ENCODE measurements at places on chromosomes 16 and 17.

DNA sequence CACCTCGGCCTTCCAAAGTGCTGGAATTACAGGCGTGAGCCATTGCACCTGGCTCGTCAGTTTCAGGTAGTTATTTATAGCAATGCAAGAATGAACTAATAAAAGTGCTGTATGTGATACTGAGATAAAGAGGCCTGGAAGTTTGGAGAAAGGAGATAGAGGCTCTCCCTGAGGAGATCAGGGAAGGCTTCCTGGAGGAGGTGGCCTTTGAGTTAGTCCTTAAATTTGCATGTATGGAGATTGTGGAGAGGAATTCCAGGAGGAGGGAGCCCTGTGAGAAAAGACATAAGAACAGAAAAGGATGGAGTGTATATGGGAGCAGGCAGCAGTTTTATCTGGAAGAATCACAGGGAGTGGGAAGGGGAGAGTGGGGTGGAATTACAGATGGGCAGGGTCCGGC lies 276.6 kb upstream of the EEF2KMT start:
- DNase-seq: peak; percentile 28

GRCh38 chr17:69047368-69048263 lies 13.1 kb downstream of the ABCA9 start:
- no peak for DNase-seq

DNA sequence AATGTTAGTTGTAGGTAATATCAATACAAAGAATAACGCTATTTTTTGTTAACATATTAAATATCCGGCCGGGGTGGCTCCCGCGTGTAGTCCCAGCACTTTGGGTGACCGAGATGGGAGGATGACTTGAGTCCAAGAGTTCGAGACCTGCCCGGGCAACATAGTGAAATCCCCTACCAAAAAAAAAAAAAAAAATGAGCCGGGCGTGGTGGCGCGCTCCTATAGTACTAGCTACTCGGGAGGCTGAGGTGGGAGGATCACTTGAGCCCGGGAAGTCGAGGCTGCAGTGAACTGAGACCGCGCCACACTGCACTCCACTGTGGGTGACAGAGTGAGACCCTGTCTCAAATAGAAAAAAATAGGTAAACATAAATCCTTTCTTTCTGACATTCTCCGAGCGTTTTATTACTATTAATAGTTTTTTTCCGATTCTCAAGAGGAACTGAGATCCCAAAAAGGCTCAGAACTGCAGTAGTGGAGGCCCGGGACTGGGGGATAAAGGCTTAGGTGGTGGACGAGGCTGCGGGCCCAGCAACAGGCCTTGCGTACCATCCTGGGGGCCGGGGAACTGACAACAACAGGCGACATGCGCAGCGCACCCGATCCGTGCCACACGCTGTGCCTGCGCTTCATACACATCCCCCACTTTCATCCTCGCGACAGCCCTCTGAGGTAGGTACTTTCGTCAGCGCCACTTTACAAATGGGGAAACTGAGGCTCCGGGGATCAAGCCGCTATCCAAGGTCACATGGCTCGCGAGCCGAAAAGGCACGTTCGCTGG lies 919 bp downstream of the N4BP1 start:
- DNase-seq: no peak

- no peak for DNase-seq
Observed at GRCh38 chr16:56998861-56999260, 9.5 kb downstream of the NLRC5 start.

- no peak for DNase-seq
Observed at GRCh38 chr16:830107-830870, 29.8 kb upstream of the GNG13 start.

DNA sequence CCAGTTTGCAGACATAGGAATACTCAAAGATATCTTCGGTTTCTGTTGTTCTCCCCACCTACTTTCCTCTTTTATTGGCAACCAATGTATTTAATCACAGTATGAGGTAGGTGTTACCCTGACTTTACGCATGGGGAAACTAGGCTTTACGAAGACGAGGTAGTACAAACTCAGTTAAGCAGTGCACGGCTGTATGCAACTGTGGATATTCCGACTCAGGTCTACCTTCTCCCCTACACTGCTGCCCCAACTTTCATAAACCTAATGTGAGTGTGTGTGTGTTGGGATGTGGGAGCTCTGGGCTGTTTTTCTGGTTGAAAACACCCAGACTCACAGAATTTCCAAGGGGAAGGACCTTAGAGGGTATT lies 1.2 kb upstream of the GPT2 start:
- DNase-seq: no peak

GRCh38 chr16:71626018-71626857 lies at the start of gene MARVELD3:
Gene MARVELD3 (plus strand): TSS chr16:71626184. CDS start chr16:71626230, 46 bp downstream.
- no peak for DNase-seq

DNA sequence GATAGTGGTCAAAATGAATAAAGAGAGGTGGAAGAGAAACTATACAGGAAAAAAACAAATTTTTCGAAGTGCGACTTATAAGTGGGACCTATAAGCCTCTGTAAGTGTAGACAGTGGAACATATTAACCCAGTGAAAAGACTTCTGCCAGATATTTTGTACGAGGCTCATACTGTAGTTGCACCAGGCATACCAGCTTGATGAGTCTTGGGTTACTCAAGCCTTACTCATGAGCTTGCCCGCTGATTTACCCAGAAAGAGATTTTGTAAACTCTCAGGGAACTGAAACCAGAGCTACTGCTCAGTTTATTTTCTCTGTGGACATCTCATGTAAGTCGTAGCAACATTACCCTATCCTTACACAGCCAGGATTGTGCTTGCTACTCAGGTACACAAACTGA lies 708.0 kb upstream of the SOX9 start:
- no peak for DNase-seq

DNA sequence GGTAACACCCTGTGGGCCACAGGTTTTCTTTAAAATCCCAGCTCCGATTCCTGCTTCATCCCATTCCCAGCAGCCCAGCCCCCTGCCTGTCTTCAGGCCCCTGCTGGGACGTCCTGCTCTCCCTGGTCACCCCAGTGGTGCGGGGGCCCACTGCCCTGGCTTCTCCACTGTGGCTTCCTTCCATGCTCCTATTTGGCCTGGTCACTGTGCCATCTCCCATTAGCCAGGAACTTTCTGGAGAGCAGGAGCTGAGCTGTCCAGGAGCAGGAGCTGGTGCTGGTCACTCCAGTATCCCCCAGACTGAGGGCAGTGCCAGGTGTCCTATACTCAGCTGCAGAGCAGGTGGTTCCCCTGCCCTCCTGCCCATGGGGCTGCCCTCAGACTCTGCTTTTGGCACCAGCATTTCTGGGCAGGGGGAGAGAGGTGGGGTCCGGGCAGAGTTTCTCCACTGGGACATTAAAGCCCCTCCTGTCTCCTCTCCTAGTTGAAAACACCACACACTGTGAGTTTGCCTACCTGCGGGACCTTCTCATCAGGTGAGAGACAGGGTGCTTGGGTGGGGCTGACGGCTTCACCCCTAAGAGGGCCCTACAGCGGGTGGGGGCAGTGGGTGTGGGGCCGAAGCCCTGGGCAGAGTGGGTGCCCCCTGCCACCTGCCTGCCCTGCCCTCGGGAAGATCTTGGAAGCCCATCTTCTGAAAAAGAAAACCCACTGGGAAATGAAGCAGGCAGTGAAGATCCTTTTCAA lies 356.2 kb downstream of the SEC14L1 start:
- DNase-seq: no peak

- no peak for DNase-seq
Observed at GRCh38 chr17:38883592-38884526, 14.0 kb downstream of the LASP1 start.

DNA sequence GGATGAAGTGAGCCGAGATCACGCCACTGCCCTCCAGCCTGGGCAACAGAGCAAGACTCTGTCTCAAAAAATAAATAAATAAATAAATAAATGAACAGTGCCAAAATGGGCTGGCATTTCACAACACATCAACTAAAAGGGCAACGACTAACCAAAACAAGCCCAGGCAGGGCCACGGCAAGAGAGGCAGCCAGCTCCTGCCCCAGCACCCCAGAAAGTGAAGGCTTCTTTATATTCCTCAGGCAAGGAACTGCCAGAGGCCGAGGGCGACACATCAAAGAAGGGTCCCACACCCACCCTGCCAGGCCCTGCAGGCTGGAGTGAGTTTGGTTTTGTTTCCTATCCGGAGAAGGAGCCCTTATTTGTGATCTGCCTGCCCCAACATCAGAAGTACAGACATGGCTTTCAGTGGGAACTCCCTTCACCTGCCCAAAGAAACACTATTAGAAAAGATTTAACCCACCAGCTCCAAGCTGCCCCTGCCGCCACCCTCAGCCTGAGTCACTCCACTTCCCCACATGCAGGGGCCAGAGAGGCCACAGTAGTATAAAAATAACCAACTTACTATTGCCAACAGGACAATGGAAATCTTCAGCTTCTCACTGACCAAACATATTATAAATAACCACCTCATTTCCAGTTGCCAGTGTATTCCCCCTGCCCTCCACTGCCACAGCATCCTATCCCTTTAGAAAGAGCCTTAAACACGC lies 8.0 kb downstream of the FBXO31 start:
- no peak for DNase-seq

DNA sequence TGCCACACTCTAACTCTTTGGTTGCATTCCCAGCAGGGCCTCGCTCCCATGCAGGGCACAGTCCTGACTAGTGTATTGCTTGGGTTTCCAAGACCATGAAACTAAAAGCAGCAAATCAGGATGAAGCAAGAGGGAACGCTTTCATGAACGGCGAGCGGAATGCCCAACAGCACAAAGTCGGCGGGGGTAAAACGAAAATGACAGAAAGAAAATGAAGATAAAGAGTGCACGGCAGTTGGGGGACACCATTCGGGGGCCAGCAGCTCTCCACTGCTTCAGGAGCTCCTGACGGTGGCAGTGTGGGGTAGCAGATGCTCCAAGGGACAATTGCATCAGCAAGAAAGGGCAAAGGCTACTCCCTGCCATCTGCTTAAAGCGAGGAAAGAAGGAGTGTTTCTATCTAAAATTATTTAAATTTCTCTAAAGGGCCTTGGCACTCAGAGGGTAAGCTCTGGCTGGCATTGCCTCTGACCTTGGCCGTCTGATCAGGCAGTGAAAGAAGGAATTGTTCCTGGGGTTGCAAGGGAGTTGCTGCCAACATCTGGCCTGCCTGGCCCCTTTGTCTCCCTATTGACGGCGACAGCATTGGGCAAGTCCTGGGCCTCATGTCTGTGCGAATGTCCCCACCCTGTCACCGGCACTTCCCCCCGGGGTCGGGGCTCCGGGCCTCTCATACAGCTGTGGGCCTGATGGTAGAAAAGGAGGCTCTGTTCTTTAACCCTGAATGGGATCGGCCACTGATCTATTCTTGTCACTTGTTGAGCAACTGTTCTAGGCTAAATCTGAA lies 138.2 kb downstream of the CMIP start:
- DNase-seq: no peak

DNA sequence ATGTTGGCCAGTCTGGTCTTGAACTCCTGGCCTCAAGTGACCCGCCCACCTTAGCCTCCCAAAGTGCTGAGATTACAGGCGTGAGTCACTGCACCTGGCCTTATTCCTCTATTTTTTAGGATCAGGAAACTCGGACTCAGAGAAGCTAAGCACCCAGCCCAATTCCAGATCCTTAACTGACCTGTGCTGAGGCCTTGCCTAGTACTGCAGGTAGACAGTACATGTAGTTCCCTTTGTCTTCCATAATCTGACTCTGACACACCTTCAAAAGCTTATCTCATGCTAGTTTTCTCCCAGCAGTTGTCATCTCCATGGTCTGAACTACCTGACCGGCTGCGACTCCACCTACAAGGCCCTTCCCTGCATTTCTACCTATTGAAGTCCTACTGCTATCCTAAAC lies 65.7 kb upstream of the AXIN2 start:
- DNase-seq: no peak

GRCh38 chr17:33280162-33280943 lies 12.7 kb downstream of the ASIC2 start:
- no peak for DNase-seq

GRCh38 chr17:77137111-77137510 lies 3.7 kb upstream of the SEC14L1 start:
- DNase-seq: no peak

GRCh38 chr17:63550817-63551639 lies 751 bp downstream of the DCAF7 start:
- no peak for DNase-seq

- DNase-seq: no peak
Observed at GRCh38 chr16:54873071-54873470, 57.6 kb upstream of the IRX5 start.

GRCh38 chr16:64312980-64313379 lies 808.9 kb downstream of the CDH11 start:
- no peak for DNase-seq

DNA sequence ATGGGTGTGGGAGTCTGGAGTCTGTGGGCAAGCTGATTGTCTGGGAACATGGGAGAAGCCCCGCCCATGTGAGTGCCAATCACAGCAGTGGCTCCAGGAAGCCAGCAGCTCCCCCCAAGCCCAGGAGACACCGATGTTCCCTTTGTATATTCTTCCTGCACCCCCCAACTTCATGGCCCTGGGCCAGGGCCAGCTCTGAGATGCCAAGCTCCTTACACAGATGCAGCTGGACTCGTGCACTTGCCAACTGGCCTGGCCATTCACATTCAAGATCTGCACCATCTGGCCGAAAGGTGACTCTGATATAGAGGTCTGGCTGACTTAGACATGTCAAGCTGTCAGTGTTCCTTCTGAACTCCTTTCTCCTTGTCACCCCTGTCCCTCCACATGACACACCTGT lies 50.5 kb downstream of the CACNG5 start:
- DNase-seq: no peak

DNA sequence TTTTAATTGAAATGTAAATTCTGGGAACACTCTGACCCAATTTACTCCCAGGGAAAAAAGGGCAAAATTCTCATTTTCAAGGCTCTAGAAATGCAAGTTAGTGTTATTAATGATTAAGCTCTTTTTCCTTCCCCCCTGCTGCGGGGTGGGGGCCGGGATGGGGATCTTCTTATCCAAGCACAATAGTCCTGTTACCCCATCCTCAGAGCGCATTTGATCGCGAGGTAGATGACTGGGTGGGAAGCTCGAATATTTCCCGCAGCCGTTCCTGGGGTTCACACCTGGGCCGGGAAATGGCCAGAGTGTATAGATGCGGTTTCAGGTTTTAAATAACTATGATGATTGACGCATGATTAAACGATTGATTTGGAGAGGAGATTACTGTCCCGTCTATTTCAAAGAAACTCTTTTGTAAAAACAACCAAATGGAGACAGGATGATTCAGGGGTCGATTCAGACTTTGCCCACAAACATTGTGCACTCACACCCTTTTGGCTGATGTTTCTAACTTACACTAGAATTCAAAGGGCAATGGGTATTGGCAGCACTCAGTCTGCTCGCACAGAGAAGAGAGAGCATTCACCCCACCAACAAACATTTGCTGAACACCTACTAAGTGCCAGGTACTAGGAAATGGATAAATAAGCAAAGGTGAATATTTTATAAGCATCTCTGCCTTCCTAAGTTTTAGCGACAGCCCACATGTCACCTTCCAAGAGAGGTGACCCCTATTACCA lies 55.0 kb downstream of the SALL1 start:
- DNase-seq: no peak

Data from NT2/D1 (cell line).